ENCODE measurements at places on chromosomes 1 and 21. TPM values are rescaled to one million over a fixed set of nuclear protein-coding genes. Genes with fewer than 3 reads are reported as not detected.

Gene DIRAS3
- total RNA-seq, result not detected

Gene CCDC27
- not detected for total RNA-seq

Gene OR2L13
- total RNA-seq, result 0.21 TPM

Gene DESI2
- 22.1 TPM for total RNA-seq

Gene RIPPLY3
- total RNA-seq, result not detected

Gene AQP10
- 4.1 TPM for total RNA-seq
